ENCODE measurements at places on chromosomes 1 and 21.

DNA sequence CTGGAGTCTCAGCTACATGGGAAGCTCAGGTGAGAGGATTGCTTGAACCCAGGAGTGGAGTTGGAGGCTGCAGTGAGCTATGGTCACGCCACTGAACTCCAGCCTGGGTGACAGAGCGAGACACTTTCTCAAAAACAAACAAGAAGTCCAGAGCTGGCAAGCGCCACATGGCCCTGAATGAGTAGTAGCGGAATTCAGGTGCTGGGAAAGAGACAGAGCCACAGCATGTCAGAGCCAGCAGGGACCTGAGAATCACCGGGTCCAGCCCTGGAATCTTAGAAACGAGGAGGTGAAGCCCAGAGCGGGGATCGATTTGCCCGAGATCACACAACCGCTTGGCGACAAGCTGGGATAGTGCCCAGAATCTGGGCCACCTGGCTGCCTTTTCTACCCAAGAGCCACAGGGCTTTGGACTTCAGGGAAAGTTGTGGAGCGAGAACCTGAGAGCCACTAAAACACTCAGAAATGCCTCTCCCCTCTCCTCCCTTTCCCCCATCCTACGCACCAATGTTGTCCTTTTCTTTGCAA is 9.8 kb downstream of the ARL8A start:
- DNase-seq: no peak

DNA sequence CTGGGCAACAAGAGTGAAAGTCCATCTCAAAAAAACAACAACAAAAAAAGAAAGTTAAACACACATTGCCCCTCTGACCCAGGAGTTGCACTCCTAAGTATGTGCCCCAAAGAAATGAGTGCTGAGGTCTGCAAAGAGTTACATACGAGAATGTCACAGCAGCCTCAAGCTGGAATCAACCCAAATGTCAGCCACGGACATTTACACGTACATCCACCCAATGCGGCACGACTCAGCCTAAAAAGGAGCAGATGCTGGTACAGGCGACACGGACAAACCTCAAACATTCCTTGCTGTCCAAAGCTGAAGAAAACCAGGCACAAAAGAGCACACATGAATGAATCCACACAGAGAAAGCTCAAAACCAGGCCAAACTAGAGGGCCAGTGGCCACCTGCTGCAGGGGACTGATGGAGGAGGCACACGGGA is 46.8 kb upstream of the ECE1 start:
- no peak for DNase-seq

- DNase-seq: no peak
Measured at GRCh38 chr1:242525360-242525722, 844 bp upstream of the PLD5 start.

DNA sequence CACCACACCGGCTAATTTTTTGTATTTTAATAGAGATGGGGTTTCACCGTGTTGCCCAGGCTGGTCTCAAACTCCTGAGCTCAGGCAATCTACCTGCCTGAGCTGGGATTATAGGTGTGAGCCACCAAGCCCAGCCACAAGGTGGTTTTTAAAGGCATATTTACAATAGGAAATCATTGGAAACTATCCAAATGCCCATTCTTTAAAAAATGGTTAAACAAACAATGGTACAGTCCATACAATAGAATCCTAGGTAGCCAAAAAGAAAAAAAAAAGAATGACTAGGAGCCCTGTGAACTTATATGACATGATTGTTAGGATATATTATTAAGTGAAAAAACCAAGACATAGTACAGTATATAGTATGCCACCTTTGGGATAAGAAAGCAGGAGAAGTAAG is 5.3 kb downstream of the ATP2B4 start:
- DNase-seq: no peak

- DNase-seq: no peak
Measured at GRCh38 chr21:42051788-42052187, 19.3 kb upstream of the UMODL1 start.

DNA sequence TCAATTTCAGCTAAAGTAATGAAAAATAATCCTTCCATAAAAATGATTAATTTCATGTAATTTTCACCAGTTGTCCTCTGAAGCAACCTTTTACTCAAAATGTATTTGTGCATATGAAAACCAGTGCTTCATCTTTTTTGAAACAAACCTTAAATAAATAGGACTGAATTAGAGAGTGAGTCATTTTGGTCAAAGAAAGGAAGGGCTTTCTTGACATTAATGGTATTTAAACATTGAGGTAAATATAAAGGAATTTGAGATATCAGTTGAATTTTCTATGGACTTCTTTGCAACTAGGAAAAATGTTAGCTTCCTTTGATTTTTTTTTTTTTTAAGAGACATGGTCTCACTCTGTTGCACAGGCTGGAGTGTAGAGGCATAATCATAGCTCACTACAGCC is 38.7 kb downstream of the SNX7 start:
- no peak for DNase-seq

GRCh38 chr1:70706381-70707037 is 295.4 kb downstream of the CTH start:
- DNase-seq: no peak

DNA sequence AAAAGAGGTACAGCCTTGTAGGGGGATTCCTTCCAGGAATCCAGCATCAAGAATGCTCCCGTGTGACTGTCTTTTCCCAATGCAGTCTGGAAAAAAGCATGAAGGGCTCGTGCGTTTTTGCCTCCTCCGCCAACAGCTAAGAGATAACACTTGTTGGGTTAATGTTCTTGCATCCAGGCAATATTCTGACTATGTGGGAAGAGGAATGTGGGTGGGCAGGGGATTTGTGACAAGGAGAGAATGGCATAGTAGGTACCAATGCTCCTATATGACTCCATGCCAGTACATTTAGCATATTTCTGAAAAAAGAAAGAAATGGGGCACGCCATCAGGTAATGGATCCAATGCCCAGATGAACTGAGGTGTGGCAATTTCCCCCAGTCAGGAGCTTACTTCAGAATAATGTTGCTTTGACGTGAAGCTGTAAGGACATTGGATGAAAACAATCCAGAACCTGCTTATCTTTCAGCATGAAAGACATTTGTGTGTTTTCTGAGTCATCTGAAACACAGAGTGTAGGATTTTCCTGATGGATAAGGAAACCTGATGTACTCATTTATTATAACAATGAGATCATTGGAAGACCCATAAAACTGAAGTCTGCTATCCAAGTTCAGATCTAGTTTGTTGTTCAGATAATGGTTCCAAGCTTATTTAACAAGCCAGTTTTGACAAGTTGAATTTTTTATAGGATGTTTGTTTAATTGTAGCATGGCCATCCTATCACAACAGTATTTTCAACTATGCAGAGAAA is 105.5 kb downstream of the LYPLAL1 start:
- DNase-seq: no peak

DNA sequence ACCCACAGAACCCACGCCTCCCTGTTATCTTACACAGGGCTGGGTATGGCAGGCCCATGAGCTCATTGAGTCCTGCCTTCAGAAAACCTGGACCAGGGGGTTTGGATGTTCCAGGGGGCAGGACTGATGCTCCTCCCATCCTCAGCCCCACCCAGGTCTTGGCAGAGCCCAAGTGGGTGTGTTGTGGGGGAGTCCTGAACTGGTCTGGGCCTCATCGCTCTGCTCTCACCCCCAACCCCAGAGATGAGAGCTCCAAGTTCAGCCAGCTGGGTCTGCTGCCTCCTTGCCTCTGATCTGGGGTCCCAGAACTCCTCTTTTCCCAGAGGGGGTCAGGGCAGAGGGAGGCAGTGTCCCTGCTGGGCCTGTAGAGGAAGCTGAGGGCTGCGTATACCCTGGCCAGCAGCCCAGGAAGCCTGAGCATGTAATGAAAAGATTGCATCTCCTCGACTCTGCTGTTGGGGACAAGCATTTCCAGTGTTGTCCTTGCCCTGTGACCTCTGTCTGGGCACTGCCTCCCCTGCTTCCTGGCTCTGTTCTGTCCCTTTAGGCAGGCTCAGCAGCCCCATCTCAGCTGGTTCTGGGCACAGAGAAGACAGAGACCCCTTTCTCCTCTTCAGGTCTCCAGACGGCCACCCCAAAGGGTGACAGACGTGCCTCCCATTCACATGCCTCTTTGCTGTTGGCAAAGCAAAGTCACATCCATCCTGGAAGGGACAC is 54.7 kb upstream of the EPS8L3 start:
- no peak for DNase-seq

- no peak for DNase-seq
Measured at GRCh38 chr1:81414488-81415015, 386.2 kb upstream of the ADGRL2 start.

DNA sequence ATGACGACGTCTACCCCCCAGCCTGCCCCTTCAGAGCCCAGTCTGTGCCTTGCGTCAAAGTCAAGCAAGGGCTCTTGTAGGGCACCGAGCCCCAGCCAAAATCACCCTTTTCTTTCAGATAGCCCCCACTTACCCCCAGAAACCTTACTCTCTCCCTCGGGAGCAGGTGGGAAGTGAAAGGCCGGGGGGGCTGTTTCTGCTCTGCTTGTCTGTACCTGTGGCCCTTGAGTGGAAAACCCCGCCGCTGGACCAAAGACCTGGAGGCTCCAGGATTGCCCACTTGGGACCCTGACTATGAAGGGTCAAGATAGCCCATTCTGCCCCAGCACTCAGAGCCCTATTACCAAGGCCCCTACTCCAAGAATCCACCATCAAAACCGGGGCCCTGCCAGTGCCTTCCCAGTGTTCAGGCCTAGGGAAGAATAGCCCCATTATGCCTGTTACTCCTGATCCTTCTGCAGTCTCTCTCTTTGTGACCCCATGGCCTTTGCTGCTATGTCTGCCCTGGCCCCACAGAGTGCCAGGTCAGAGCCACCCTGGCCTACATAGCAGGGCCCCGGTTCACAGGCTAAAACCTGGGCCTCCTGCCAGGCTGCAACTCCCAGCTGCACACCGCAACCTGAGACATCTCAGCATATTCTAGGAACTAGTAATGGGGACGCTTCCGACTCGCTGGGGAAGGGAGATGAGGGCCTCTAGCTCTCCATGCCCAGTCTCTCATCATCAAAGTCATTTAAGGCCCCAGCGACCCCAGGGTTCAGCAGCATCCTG is 22.2 kb upstream of the HPDL start:
- DNase-seq: no peak

GRCh38 chr1:39003794-39004193 is 12.7 kb downstream of the AKIRIN1 start:
- DNase-seq: no peak

DNA sequence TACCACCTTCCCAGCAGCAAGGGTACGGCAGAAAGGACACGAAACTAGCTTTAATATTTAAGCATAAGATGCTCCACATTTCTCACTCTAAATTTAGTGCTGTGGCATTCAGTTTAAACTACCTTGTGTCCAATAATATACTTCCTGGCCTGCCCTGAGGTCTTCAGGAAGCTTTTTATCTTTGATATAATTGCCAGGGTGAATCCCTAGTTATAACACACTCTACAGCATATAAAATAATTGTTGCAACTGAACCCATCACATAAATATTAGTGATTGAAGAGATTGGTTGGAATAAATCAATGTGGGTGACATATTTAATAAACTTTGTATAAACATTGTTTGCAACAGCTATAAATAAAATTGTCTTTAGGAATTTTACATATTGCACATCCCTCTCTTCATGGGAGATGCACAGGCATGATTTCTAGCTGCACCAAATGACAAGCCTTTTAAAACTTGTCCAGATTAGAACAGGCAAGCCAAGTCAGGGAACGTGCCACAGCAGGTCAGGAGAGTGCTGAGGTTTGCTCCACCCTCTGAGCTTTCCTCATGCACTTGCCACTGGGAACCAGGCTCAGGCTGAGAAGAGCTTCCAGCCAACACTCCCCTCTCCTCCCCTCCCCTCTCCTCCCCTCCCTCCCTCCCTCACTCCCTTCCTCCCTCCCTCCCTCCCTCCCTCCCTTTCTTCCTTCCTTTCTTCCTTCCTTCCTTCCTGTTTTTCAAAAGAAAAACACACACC is 623.2 kb upstream of the PKN2 start:
- no peak for DNase-seq

DNA sequence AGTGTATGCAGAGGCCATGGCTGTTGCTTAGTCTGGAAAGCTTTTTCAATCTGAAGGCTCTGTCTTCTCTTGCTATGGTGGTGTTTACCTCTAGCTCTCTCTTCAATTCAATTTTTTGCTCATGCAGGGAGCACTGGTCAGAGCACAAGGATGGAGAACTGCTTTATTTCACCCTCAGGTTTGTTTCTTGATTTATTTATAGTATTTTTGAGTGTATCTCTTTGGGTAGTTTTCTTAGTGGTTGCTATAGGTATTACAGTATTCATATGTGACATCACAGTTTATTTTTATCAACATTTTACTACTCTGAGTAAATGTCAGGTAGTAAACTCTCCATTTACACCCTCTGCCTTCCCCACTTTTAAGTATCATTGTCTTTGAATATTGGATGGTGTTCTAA is 147.9 kb downstream of the RASAL2 start:
- no peak for DNase-seq

GRCh38 chr1:17865912-17866739 is 111.0 kb downstream of the ACTL8 start:
- DNase-seq: no peak

- no peak for DNase-seq
Measured at GRCh38 chr1:17829579-17829978, 74.4 kb downstream of the ACTL8 start.

DNA sequence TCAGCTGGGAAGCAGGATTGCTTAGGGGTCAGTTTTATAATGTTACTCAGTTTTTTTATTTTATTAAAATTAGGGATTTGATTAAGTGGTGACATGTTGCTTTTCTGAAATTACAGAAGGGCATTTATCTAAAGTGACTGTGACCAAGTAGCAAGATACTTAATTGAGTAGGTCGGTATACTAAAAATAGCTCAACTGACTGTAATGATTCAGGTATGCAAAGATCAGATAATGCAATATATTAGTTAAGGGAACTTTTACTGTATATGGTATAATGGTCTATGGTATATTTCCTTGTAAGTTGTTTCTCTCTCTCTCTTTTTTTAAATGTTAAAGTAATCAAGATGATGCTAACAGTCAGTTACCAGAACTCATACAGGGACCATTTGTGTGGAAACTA is 26.2 kb downstream of the RLF start:
- DNase-seq: no peak

GRCh38 chr1:224817382-224817781 is 112.1 kb upstream of the DNAH14 start:
- no peak for DNase-seq

DNA sequence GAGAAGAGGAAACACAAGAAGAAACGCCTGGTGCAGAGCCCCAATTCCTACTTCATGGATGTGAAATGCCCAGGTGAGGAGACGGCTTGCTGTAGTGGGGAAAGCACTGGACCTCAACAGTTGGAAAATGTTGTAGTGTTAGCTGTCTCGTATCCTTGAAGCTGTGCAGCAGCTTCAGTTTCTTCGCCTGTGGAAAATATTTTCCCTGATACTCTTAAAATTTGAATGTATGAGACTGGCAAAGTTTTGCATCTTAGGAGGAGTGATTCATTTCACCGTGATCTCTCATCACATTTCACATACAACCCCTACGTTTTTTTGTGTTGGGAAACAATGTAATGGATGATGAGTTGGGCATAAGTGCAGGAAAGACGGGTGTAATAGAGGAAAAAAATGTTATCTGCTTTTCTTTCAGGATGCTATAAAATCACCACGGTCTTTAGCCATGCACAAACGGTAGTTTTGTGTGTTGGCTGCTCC is 629 bp downstream of the RPS27 start:
- no peak for DNase-seq

Measured in stimulated activated CD4-positive, alpha-beta T cell treated with anti-CD3 and anti-CD28 coated beads, TNF-alpha, amount 100 ng/mL, for 24 hours (primary cell).